Stimulated activated CD8-positive, alpha-beta memory T cell treated with anti-CD3 and anti-CD28 coated beads, Interleukin-7, amount 100 ng/mL, for 48 hours (primary cell): ENCODE measurements at places on chromosomes 1 and 21.

GRCh38 chr1:157626099-157626498 lies 28.2 kb upstream of the FCRL4 start:
- DNase-seq, result peak; percentile 13

GRCh38 chr1:20124456-20125057 lies 5.2 kb upstream of the PLA2G2D start:
- DNase-seq, result no peak

- DNase-seq, result peak; percentile 11
Observed at GRCh38 chr1:88180449-88181108, 503.5 kb upstream of the PKN2 start.

DNA sequence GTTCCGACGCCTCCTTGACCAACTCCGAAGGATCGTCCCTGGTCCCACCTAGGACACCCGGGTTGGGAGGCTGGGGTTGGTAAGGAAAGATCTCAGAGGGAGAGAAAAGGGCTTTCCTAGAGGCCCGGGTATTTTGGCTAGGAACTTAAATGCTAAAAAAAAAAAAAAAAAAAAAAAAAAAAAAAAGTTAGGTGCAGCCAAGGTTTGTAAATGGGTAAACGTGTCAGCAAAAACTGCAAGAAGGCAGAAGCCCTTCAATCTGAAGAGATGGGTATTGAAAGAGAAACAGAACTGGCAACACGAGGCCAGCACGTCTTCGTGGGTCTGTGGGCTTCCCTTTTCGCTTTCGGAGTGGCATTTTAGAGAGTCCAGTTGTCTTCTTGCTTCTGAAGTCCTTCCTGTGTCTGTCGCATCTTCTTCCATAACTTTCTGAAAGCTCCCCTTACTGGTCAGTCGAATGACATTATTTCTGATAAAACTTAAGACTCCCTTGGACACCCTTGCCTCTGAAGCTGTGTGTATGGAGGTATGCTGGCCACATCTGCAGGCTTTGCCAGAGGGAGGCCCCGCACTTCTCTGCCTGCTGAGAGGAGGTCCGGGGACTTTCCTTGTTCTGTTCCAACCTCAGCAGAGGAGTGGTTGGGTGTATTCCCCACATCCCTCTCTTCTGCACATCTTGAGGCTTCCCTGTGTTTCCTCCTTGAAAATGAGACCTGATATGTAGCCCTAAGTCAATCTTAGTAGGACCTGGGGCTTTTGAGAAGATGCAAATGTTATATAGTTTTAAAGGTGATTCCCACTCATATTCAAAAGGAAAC lies 745 bp downstream of the RCSD1 start:
- DNase-seq, result no peak

DNA sequence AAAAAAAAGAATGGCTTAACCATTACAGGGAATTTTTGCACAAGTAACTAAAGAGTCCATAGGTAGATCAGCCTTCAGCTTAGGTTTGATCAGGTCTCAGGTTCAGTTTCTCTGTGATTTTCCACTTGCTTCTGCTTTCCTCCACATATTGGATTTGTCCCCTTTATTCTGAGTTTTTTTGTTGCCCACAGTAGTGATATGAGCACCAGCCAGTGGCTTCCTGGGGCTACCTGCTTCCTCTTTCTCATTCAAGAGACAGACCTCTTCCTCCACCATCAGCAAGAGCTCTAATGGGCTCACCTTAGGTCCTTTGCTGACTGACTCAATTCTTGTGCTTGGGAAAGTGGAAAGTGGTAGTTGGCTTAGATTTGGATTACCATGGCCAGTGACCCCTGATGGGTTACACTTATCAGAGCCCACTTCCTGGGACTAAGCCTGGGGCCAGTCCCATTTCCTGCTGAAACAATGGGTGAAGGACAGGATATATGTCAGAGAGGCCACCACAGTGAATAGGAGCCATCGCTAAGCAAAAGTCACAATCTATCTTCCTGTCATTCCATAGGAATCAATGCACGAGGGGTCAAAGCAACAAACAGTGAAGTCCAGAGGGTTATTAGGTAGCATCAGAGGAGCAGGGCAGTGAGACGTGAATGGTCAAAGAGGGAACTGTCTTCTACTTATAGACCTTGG lies 12.8 kb upstream of the PLA2G2E start:
- no peak for DNase-seq

DNA sequence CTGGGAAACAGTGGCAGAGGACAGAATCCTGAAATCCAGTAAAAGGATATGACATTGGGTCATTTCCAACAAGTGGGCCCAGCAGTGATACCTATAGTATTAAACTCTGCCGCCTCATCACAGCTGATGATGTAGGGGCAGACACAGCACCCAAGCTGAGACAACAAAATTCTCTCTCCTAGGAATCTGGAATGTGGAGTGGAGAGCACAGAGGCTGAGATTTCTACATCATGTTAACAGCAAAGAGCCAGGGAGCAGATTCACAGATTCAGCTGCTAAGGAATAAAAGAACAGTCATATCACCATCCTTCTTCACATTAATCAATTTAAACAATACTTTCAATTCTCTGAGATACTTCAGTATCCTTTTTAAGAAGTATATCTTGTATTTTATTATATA lies 61.9 kb downstream of the CRP start:
- no peak for DNase-seq

DNA sequence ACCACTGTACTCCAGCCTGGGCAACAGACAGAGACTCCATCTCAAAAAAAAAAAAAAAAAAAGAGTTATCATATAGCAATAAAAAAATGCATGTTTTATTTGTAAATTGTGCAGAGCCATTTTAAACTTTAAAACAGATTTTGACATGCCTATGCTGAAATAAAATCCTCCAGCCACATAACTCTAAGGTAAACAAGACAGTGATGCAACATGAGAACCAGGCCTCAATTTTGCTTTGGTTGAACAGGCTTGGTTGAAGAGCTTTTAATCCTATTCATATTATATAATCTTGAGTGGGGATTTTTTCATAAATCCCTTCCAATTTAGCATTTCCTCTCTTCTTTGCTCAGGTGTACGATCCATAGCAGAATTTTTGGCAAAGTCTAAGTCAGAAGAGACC lies 26.1 kb downstream of the ARMH1 start:
- no peak for DNase-seq

GRCh38 chr1:154720328-154721297 lies 112.6 kb upstream of the ADAR start:
- DNase-seq, result no peak

DNA sequence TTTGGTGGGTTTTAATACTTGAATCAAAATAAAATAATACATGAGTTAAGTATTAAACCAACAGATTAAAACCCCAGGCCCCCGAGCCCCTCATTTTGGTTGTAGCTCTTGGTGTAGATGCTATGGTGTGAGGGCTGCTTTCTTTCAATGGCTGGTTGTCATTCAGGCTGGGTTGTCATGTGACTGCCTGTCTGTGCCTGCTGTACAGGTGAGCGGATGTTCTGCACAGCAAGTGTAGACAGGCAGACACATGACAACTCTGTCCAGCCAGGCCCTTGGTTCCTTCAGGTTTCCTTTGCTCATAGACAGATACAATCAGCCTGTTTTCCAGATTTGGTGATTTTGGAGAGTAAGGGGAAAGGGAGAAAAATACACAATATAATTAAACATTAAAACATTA lies 281.9 kb upstream of the C1orf105 start:
- DNase-seq, result no peak

DNA sequence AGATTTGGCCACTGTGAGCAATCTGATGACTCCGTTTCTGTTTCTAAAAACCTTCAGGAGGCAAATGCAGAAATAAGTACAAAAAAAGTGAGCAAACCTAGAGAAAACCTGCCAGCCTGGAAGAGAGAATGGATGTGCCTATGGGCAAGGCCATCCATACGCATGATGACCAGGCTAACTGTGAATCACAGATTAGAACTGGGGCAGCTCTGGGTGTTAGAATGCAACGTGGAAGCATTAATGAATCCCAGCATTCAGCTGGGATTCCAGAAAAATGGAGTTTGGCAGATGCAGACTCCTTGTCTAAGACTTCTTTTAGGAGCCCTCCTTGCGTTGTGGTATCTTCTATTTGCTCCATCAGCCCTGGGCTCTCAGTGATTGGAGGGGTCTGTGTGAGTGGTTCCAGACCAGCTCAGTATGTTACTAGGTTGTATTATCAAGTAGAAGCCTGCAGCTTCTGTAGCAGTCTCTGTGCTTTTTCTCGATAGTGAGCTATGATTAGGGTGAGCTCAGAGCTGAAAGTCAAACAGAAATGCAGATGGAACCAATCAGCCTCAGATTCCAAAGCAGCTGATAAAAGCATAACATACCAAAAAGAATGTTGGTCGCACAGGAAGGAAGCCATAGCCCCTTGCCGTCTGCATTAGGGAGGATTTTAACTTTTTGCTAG lies 154.0 kb downstream of the PSMG1 start:
- no peak for DNase-seq

- no peak for DNase-seq
Observed at GRCh38 chr1:104259481-104259880, 509.8 kb downstream of the AMY1C start.

- no peak for DNase-seq
Observed at GRCh38 chr1:98382586-98382985, 278.9 kb upstream of the SNX7 start.

DNA sequence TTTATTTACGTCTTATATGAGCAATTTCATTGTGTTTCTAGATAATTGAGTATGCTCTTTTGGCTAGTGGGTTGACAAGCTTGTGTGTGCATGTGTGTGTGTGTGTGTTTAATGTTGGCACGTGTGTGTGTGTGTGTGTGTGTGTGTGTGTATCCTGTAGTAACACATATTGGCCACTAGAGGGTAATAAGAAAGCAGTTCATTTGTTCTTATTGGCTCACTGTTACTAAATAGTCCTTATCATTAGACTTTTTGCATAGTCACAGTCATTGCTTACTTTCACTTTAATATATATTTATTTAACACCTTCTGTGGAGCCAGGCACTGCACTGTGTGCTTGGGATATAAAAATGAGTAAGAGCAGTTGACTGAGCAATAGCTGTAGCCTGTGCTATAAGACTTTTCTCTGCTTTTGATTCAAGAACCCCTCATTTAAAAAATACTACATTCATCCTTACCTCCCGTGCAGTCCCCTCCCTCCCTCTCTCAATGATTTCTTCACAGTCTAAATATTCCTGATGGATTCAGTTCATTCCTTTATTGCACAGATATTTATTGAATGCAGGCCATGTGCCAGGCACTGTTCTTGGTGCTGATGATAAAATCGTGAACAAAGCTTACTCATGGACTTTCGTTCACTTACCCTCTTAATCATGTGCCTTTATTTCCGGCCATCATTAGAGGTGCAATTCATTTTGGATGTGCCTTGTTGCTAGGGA lies 96.7 kb downstream of the DYRK1A start:
- DNase-seq, result no peak

DNA sequence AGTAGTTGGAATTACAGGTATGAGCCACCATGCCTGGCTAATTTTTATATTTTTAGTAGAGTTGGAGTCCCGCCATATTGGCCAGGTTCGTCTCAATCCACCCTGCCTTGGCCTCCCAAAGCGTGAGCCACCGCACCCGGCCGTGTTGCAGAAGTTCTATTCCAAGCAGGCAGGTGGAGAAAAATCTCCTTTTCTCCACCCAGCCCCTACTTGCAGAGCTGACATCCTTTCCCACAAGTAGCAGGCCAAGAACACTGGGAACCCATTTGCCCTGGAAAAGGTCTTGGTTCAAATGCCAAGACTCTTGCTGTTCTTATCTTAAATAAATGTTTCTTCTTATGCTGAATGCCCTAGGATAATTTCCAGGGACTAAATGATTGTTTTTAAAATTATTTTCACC lies 17.5 kb downstream of the AGL start:
- DNase-seq, result no peak

- peak; percentile 35 for DNase-seq
Observed at GRCh38 chr1:41673806-41674205, 189.3 kb upstream of the EDN2 start.
